ENCODE measurements at places on chromosomes 1 and 21.

DNA sequence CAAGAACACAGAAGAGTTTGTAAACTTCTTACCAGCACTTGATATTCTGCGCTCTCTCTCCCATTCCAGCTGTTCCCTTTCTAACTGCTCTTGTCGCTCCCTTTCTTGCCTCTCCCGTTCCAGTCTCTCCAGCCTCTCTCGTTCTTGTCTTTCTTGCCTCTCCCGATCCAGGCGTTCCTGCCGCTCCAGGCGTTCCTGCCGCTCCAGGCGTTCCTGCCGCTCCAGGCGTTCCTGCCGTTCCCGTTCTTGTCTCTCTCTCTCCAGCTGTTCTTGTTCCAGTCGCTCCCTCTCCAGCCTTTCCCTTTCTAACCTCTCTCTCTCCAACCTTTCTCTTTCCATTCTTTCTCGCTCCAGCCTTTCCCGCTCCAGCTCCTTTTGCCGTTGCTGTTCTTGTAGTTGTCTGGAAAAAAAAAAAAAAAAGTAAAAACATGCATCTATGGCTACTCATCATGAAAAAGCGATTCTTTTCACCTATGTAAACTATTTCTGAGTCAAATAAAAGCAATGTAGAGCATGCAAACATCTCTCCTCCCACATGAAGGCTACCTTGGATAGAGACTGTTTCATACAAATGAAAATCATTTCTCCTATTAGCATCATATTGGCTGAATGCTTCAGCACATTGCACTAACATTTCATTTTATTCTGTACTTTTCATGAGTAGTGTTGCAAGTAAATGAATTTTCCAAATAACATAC, 91.5 kb upstream of the LBR start:
- DNase-seq: no peak

DNA sequence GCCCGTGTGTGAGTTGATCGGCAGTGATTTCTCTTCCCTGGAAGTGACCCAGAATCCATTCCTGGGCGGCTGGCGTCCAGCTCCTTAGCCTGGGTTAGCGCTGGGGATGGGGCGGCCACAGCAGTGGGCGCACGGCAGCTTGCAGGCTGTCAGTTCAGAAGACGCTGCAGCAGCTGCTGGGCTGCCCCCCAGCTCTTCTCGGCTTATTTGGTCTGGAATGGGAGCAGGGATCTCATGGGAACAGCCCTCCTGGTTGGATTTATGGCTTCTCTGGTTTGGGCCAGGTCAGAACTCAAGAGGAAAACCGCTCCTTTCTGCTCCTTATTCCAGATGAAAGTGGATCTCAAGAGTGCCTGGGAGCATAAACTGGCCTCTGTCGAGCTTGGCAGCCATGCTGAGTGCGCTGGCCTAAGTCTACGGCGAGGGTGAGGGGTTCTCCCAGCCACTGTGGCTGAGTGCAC, 148.2 kb downstream of the PRDM16 start:
- no peak for DNase-seq

- DNase-seq: no peak
Observed at GRCh38 chr1:44049839-44050238, 18.6 kb upstream of the SLC6A9 start.

DNA sequence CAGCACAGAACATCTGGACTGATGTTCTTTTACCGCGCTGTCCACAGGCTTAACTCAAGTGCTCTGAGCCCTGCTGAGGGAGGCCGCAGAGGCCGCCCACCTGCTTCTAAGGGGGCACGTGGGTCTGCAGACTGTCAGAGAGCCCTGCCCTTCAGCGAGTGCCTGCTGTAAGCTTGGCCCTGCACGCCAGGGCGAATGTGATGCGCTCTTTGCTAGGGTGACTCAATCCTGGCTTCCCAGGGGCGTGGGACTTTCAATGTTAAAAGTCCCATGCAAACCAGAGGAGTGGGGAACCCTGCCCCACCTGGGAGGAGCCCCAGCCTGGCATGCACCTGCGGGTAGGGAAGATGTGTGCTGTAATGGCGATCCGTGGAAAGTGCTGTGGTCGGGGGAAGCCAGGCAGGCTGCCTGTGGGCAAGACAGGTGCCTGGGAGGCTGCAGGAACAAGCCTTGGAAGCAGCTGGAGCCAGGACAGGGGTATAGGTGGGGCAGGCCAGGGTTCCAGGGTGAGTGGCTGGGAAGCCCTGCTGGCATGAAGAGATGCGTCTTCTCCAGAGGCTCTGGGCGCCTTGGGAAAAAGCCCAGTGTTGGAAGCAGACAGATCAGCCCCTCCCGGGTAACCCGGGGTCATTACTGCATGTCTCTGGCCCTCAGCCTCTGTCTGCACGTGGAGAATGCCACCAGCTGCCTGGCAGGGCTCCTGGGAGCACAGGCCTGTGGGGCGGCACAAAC, 594 bp upstream of the PANK4 start:
- DNase-seq: no peak
